Caco-2 (cell line): ENCODE measurements at places on chromosomes 4 and X.

- peak; percentile 49 for DNase-seq
Observed at GRCh38 chr4:68271851-68272357, 26.4 kb upstream of the TMPRSS11B start.

- no peak for DNase-seq
Observed at GRCh38 chr4:40395166-40395900, 60.2 kb downstream of the CHRNA9 start.

DNA sequence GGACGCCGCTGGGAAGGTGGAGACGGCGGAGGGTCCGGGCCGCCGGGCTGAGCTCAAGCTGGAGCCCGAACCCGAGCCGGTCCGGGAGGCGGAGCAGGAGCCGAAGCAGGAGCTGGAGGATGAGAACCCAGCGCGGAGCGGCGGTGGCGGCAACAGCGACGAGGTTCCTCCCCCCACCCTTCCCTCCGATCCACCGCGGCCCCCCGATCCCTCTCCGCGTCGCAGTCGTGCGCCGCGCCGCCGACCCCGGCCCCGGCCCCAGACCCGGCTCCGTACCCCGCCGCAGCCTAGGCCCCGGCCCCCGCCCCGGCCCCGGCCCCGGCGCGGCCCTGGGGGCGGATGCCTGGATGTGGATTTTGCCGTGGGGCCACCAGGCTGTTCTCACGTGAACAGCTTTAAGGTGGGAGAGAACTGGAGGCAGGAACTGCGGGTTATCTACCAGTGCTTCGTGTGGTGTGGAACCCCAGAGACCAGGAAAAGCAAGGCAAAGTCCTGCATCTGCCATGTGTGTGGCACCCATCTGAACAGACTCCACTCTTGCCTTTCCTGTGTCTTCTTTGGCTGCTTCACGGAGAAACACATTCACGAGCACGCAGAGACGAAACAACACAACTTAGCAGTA lies 483 bp downstream of the USP27X start:
- DNase-seq = no peak

- DNase-seq = no peak
Observed at GRCh38 chr4:2354118-2354517, 64.3 kb downstream of the ZFYVE28 start.

DNA sequence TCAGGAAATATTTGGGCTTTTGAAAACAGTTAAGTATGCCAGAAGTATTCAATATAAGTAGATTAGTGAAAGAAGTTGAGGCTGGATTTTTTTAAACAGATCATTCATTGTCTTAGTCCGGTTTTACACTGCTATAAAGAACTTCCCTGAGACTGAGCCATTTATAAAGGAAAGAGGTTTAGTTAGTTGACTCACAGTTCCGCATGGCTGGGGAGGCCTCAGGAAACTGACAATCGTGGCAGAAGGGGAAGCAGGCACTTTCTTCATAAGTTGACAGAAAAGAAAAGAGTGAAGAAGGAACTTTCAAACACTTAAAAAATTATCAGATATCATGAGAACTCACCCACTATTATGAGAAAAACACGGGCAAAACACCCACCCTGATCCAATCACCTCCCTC lies 31.1 kb upstream of the CYLC1 start:
- DNase-seq = no peak

GRCh38 chrX:37754516-37754915 lies 25.3 kb upstream of the CYBB start:
- no peak for DNase-seq

- DNase-seq = no peak
Observed at GRCh38 chr4:54187148-54187547, 41.9 kb upstream of the PDGFRA start.

DNA sequence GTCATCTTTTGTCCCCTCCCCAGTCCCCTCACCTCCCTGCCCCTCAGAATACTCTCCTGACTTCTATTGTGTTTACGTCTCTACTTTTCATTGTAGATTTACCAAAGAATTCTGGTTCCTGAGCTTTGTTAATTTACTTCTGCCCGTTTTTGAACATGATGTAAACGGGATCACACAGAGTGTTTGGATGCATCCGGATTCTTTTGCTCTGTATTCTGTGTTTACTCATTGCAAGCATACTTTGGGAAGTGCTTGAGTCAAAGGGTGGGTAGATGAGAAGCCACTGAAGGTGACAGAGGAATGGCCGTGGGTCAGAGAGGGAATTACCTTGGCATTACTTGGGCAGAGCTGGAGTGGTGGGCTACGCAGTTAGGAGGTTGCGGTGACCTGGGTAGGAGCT lies 18.0 kb downstream of the CLCN4 start:
- DNase-seq = no peak

- DNase-seq = no peak
Observed at GRCh38 chrX:18945483-18945882, 38.4 kb downstream of the PHKA2 start.

- DNase-seq = no peak
Observed at GRCh38 chr4:113745711-113746110, 15.8 kb downstream of the CAMK2D start.

DNA sequence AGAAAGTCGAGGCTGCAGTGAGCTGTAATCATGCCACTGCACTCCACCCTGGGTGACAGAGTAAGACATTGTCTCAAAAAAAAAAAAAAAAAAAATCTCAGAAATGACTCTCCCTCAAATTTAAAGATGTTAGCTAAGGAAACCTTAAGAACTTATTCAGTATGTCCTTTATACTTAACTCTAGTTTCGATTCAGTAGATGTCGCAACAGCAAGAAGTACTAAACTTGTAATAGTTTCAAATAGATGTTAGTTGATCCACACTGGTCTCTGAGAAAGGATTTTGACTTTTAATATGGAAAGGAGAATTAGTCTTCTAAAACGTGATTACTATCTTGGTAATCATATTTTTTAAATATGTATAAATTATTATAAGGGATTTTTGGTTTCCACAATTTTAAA lies 29.6 kb downstream of the NKX3-2 start:
- DNase-seq = no peak

DNA sequence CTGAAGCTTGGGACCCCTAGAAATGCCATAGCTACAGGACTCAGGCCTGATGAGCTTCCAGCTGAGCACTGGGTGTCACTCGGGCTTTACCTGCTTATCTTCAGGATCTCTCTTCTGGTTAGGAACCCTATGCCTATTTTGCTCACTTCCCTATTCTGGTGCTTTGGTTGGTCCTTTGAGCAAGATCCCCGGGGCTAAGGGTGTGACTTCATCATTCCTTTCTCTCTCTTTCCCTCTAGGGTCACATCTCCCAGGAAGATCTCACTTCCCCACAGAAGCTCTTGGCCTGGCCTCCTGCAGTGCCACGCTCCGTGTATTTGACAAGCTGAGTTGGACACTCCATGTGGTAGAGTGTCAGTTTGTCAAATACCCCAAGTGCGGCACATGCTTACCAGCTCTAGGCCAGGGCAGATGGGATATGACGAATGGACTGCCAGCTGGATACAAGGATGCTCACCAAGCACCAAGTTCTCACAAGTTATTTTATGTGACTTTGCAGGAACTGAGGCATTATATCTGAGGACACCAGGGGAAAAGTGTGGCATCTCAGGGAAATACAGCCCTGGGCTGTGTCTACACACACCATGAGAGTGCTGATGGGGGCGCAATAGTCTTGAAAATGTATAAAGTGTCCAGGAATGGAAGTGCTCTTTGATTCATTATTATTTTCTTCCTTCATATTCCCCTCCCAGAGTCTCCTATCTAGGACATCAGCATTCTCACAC lies 21.1 kb downstream of the VSIG4 start:
- DNase-seq = no peak

DNA sequence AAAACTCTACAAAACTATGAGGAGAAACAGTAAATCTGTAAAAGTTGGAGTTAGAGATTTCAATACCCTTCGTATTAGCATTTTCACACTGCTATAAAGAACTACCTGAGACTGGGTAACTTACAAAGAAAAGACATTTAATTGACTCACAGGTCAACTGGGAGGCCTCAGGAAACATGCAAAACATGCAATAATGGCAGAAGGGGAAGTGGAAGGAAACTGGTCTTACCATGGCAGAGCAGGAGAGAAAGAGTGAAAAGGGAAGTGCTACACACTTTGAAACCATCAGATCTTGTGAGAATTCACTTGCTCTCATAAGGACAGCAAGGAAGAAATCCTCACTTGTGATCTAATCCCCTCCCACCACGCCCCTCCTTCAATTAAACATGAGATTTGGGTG lies 949.9 kb downstream of the TECRL start:
- no peak for DNase-seq

- peak; percentile 63 for DNase-seq
Observed at GRCh38 chr4:3784454-3785291, 18.5 kb downstream of the ADRA2C start.

DNA sequence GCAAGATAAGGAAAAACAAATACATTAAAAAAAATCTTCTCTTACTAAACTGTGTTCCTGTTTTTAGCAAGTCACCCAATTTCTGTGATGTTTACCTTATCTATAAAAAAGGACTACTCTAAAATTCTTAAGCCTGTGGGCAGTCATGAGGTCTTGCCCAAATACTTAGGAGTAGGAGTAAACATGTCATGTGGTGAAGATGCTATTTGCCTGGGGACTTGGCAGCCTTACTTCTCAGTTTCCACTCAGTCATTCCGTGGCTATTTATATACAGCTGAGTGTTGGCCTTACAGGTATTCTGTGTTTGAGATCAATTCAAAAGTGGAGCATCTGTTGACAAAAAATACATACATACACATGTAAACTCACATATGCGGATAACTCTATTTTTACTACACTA lies 89.9 kb upstream of the TLR2 start:
- no peak for DNase-seq

DNA sequence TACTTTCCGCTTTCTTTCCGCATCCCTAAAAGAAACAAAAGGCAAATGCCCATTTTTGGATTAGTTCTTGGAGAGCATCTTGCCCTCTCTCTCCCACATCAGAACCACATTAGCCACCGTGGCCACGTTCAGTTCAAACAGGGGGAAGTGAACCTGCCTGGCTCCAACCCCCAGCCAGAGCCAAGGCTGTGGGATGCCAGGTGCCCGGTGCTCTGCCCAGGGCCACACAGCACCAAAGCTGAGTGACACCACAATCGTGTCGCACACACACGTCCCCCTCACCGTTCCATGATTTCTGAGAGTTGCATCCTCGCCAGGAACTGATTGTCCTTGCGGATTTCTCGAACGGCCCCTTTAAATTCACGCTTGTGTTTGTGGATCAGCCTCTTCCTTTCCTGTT lies 24.3 kb downstream of the NOP14 start:
- DNase-seq = no peak

GRCh38 chrX:77953708-77954107 lies 15.7 kb downstream of the PGAM4 start:
- no peak for DNase-seq

DNA sequence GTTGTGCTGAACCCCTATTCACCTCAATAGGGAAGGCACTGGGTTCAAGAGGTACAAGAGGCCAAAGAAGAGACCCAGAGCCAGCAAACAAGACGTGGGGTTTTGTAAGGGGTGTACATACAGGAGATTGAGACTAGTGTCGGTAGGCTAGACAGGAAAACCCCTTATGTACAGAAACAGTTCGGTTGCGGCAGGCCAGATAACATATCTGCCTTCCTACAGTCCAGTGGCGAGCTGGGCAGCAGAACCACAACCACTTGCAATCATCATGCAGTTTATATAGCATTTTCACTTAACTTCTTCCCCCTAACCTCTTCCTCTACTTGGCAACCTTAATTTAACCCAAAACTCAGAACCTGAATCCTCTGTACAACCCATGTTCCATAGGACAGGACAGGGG lies 422.2 kb downstream of the PDHA2 start:
- no peak for DNase-seq

DNA sequence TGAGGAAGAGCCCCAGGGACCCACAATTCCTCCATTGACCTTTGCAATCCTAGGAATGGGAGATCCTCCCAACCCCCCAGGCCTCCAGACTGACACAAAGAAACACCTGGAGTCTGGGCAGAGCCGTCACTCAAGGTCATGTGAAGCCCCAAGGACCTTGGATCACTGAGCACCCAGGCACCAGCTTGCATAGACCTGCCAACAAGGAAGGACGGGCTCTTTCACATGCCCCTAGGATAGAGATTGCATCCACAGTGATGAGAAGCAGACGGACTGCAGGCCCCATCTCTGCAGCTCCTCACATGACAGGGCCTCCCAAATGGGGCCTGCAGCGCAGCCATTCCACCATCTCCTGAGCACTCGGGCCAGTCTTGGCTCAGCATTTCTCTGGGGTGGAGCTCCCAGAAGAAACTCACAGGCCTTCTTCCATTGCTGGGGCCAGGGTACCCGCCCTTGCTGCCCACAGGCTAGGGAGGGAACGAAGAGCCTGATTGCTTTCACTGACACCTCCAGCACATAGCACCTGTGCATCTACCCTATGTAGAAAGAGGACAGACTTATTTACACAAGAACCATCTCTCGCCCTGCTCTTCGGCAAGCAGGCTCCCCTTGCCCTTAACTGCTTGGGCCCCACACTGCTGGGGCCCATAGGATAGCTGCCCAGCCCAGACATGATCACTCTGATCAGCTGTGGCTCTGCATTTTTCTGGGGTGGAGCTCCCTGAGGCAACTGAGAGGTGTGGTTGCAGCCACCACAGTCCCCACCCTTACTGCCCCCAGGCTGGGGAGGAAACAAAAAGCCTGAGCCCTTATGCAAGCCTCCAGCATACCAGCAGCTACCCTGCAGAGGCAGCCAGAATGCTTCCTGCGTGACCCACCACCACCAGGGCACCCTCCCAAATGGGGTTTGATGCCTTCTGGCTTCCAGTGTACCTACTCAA lies 185.7 kb upstream of the ZCCHC13 start:
- peak; percentile 39 for DNase-seq

DNA sequence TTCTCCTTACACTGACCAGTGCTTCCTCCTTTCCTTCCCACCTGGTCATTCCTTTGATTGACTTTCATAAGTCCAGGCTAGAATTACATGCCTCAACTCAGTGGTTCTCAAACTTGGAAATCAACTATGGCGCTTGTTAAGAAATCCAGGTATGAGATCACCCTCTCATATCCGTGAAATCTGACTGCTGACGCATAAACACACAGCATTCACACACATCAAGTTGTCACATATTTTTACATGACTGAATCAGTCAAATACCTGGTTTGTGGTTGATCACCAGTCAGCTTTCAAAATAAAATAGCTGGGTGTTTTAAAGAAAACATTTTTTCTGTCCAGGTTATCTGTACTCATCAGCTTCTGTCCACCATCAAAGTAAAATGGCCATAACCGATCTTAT lies 433.5 kb downstream of the AFF2 start:
- no peak for DNase-seq

DNA sequence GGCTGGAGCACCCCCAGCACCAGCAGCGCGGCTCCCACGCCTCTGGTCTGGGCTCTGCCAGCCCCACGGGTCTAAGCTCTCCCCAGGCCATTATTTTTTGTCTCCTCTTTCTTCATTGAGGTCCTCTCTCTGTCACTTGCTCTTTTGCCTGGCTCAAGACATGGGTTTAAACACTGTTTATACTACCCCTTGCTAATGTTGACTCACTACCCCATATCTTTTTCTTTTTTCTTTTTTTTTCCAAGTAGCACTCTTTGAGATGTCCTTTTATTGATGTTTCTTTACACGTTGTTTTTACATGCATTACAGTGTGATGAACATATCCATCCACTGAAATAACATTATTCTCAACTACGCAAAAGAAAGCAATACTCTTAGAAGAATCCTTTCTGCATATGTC lies 1.7 kb upstream of the ERVMER34-1 start:
- DNase-seq = no peak
